ENCODE measurements at places on chromosomes 3 and 15.

DNA sequence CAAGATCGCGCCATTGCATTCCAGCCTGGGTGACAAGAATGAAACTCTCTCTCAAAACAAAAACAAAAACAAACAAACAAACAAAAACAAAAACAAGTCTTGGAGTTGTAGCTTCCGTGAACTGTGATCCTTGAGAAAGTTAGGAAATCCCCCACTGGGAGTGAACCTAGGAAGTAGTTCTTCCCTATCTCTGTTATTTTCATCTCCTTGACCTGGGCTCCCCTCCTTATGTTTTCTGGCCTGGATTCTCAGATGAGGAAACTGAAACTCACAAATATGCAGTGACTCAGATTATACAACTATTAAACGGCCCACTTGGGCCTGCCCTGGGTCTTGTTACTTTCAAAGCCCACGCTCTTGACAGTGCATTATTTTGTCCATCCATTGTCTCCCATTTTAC, 29.7 kb downstream of the SAXO2 start:
- no peak for DNase-seq

GRCh38 chr3:77536038-77536775, 496.3 kb downstream of the ROBO2 start:
- DNase-seq = no peak

DNA sequence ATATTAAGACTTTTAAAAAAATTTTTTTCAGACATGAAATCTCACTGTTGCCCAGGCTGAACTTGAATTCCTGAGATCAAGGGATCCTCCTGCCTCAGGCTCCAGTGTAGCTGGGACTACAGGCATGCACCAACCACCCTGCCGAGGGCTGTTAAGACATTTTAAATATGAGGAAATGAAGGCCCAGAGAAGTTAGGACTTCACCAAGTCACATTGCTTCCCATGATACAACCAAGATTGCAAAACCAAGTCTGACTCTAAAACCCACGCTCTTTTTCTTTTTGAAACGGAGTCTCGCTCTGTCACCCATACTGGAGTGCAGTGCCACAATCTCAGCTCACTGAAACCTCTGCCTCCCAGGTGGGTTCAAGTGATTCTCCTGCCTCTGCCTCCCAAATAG, 28.0 kb downstream of the PTPN9 start:
- DNase-seq = no peak

GRCh38 chr3:153843994-153844393, 277.2 kb upstream of the ARHGEF26 start:
- no peak for DNase-seq

DNA sequence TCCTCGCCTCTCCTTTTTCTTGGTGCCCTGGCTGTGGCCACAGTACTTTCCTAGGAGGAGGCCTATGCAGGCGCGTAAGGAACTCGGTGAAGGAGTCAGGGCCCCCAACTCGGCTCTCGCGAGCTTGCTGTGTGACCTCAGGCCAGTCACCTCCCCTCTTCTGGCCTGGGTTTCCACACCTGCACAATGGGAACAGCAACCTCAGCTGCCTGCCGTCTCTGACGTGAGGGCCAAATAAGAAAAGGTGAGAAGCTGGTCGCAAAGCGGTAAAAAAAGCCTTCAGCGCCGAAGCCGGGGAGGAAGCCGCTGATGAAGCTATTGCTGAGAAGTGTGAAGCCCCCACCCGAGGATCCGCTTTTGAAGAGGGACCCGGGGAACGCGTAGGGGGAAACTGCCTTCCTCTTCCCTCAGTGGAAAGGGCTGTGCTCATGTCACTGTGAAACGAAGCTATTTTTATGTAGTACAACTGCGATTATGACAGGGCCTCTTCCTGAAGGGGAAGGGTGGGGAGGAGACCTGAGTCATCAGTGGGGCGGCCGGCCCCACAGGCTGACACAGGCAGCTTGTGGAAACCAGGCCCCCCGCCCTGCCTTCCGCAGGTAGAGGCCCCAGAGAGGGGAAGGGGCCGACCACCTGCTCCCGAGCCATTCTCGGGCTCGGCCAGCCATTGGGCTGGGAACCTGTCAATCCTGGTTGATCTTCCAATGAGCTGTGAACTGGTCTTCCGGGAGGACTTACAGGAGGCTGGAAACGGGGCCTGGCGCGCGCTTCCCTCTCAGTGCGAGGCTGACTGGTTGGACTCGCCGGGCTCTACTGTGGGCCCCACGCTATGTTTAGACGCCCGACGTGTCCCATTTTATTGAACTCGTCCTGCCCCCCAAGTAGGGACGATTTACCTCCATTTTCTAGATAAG, 18.0 kb upstream of the ANKDD1A start:
- peak; percentile 13 for DNase-seq

- no peak for DNase-seq
Measured at GRCh38 chr3:122406198-122406597, 9.7 kb downstream of the WDR5B start.

DNA sequence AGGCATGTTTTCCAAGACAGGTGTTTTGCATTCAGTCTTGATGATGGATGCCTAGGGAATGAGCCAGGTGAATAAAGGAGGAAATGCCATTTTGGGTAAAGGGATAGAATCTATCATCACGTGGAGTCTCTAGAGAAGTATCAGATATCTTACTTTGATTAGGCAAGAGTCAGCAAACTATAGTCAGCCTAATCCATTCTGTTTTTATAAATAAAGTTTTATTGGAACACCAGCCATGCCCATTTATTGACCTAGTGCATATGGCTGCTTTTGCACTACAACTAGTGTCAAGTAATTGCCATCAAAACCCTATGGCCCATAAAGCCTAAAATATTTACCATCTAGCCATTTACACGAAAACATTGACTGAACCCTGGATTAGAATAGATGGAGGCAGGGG, 231.2 kb downstream of the SLC9A9 start:
- DNase-seq = no peak

DNA sequence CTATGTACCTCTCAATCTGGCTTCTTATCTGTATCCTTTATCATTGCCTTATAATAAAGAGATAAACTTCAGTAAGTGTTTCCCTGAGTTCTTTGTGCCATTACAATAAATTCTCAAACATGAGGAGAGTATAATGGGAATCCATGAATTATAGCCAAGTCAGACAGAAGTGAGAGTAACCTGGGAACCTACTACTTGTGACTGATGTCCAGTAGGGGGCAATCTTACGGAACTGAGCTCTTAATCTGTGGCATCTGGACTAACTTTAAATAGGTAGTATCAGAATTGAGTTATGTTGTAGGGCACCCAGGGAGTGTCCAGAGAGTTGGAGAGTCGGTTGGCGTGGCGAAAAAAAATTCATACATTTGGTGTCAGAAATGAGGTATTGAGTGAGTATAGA, 542.6 kb downstream of the ZBBX start:
- DNase-seq = peak; percentile 6

GRCh38 chr3:120280026-120280425, 5.0 kb downstream of the GPR156 start:
- DNase-seq = no peak

- no peak for DNase-seq
Measured at GRCh38 chr3:34381243-34381642, 582.8 kb downstream of the PDCD6IP start.

DNA sequence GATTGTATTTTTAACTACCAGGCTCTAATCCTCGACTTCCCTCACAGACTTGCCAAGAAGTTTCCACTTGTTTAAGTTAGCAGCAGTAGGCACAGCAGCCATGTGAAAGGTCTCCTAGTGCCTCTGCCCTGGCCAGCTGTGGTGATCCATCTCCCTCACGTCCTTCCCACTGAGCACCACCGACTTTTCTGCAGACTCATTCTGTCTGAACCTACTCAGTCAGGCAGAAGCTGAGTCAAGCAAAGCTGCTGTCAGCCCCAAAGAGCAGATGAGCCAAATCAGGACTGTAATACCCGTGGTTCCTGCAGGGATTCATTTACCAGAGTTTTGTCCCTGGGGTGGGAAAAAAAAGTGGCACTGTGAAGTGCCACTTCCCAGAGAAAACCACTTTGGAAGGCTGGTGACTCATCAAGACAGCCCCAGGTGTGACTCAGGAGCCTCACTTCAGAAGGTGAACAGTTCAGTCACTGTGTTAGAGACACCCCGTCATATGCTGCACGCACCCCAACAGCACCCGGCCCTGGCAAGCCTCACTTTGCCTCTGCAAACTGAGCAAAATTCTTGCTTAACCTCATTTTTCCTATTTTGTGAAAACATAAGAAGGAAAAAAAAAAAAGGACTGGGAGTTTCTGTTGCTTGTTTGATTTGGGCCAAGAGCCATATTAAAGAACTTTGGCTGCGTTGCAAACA, 76.0 kb downstream of the WWTR1 start:
- DNase-seq = peak; percentile 95

DNA sequence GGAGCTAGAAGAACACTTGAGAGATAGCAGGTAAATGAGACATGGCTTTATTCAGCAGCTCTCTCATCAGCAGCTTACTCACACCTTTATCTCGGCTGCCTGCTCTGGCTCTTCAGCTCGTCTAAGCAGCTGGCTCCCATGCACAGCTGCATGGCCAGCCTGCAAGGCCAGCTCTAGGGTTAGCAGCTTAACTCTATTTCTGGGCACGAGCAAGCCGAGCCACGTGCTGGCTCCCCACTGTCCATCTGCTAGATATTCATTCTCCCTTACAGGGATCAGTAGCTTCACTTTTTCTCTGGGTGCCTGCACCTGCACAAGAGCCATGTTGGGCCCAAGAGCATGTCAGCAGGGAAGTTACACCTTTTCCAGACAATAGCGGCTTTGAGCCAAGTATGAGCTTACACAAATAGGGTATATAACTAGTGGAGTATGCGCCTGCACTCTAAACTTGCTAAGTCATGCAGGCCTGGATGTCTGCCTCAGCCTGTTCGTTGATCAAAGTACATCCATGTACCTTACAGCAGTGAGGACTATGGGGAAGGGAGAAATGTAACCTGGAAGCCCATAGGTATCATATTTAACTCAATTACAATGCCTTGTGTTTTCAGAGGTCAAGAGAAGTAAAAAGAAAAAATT, 174.9 kb upstream of the SNTN start:
- DNase-seq = no peak

DNA sequence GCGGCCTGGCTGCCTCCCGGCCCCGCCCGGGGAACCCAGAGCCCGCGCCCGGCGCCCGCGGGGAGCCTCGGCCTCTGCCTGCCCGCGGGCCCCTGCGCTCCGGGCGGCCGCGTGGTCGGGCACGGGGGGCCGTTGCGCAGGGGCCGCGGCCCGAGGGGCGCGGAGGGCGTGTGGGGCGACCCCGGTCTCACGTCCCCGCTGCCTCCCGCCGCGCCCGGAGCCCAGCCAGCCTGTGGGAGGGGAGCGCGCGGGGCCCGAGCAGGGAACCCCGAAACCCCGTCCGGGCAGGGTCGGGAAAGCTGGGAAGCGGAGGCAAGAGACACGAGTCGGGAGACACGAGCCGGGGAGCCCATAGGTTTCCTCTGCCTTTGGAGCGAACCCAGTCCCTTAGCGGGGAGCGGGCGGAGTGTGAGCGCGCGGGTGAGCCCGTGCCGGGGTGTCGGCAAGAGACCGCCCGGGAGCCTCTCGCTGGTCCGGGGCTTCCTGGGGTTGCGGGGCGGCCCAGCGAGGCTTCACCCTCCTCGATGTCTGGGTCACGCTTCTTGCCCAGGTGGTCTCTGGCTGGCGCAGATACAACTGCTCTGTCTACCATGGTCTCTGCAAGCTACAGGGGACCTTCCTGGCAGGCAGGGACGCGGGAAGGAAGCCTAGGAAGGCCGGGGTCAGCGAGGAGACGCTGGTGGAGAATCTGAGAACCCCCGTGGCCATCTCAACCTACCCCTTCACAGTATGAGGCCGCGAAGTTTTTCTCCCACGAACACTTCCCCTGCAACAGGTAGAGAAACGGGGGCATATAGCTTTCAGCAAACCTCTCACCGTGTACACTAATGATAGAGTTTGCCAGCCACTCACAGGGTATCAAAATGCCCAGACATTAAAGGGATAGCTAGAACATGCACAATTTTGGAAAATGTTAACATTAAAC, 586 bp downstream of the LRRK1 start:
- peak; percentile 35 for DNase-seq

- DNase-seq = no peak
Measured at GRCh38 chr3:59436164-59436958, 386.5 kb upstream of the CFAP20DC start.

- DNase-seq = no peak
Measured at GRCh38 chr15:90162956-90163355, 38.2 kb upstream of the SEMA4B start.

DNA sequence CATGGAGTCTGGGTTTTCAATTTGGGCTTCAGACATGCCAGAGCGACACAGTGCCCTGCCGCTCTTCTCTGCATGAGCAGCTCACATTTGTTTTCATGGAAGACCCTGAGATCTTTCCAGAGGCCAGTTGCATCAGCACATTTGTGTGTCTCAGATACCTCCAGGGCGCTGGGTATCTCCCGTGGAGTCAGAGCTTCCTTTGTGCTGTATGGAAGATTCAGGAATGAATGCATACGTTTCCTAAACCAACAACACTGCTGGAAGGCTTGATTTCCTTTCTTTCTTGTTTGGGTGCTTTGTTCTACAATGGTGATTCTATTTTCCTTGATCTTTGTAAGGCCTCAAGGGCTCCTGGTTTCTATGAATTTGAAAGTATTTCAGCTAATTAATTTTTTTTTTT, 106.5 kb downstream of the CACNA2D3 start:
- no peak for DNase-seq

GRCh38 chr15:96494505-96494904, 164.0 kb downstream of the NR2F2 start:
- DNase-seq = peak; percentile 67

DNA sequence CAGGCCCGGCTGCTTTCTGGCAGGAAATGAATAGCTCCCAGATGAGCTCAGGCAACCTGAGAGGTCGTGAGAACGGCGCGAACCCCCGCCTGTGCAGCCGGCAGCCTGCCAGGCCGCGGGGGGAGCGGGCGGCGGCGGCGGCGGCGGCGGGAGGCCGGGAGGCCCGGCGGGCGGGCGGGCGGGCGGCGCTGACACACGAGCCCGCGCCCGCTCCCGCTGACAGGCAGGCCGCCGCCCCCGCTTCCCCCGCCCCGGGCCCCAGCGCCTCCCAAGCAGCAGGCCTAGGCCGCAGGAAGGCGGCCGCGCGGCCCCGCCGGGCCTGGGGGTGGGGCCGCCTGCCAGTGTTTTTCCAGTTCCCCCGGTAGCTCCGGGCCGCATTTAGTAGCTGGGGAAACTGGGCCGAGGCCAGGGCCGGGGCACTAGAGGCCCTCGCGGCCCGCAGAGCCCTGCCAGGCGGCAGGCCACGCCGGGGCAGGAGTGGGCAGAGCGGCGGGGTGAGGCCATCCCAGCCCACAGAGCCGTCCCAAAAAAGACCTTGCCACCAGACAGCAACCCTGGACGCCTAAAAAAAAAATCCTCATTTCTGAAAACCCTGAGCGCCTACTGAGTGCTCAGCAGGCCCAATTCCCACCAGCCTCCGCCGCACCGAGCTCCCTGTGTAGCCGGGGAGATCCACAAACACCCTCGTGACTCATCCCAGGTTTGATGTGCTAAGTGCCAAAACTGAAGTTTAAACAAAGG, 5.6 kb downstream of the HES1 start:
- peak; percentile 94 for DNase-seq

- no peak for DNase-seq
Measured at GRCh38 chr15:36294359-36294758, 285.1 kb upstream of the CDIN1 start.

DNA sequence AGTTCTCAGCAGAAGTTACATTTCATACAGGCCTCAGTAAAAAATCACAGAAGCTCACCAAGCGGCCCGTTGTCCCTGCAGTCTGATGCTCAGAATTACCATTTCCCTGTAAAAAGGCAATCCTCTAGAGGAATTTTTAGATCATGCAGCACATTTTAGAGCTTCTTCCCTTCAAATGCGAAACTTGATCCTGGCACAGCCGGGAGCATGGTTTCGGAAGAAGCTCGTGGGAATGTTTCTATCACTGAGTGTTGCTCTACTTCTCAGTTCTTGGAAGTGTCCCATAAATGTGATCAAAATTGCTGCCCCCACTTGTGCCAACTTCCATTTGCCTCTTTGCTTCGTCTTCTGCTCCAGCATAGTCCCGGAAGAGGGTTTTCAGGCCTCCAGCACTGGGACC, 3.8 kb upstream of the H1-8 start:
- DNase-seq = no peak

All from SW480 (cell line).